ENCODE measurements at places on chromosomes 6 and 20.

- DNase-seq: no peak
Measured at GRCh38 chr20:53852691-53853090, 217.7 kb downstream of the BCAS1 start.

DNA sequence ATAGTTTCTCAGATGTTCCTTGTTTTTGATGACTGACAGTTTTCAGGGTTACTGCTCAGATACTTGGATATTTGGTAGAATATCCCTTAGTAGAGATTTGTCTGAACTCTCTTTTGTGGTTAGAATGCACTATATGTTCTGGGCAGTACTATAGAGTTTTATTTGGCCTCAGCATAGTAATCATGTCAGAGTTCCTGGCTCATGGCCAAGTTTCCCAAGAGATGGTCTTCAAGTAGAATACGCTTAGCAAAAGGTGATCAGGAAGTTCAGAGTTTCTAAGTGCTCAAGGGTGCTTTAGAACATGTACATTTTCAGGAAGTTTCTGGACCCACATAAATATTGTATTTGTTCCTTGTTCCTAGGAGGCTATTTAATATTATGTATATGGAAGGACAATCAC is 1209.7 kb upstream of the GJE1 start:
- no peak for DNase-seq

- DNase-seq: no peak
Measured at GRCh38 chr6:78251931-78252330, 599.1 kb downstream of the MEI4 start.

DNA sequence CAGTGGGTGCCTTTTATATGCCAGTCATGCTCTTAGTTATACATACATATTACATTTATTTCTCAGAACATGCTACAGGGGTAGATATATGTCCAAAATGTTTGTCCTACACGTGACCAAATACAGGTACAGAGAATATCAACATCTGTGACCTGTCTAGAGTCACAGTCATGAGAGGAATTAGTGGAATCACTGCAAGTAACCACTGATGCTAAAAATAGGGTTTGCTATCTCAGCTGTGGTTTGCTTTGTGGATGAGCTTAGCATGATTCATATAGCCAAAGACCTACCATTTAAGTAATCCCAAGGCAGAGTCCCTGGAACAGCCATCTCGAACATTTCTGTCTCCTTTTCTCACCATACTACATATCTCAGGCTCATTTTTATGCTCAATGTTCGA is 32.3 kb downstream of the GSTA3 start:
- no peak for DNase-seq

DNA sequence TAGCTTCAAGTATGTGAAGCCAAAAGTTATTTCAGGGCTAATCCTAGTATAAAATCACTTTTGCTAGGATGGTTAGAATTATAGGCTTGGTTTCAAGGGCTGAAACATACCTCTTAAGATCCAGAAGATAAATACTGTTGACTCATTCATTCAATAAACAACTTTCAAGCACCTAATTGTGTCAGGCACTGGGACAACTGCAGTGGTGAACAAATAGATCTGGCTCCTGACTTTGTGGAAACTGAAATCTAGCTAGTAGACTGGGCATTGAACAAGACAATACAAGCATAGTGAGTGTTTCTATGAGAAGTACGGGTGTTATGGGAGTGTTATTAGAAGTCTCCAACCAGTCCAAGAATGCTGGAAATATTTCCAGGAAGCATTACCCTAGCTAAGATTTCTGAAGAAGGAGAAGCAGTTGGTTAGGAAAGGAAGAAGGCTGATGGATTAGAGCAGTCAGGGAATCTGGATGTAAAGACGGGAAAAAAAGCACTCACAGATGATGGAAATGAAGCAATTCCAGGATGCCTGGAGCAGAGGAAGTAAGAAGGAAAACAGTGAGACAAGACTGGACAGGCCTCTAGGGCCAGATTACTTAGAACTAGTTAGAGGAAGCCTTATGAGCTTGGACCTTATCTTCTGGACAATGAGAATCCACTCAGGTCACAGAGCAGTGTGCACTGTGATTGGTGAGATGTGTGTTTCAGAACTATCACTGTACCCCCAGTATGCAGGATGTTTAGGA is 132.6 kb upstream of the RAB32 start:
- DNase-seq: no peak

GRCh38 chr6:131949909-131950766 is 1.0 kb downstream of the CCN2 start:
- DNase-seq: peak; percentile 33

DNA sequence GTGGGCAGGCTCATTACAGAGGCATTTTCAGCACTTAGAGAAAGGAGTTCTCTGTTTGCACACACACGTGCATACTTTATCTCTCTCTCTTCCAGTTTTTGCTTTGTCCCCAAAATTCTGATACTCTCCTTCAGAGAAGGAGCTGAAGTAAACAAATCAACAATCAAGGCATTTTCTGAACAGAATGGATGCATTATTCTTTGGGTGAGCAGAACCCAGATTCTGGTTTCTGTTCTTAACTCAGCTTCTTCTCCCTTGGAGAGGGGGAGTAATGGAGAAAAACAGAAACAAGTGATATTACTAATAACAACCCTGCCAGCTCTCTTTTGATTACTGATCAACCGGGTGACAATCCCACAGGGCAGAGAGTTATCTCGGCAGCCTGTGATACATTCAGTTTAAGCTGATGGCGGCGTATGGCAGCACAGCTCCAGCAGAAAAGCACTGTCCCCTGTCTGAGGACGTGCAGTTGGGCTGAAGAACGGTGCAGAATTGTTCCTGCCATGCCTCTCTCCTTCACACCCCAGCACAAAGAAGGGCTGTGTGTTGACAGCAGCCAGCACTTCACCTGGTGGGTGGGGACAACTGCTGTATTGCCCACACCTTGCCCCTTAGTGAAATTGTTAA is 47.3 kb upstream of the SASH1 start:
- DNase-seq: no peak

- DNase-seq: no peak
Measured at GRCh38 chr6:73644030-73644429, 9.8 kb downstream of the SLC17A5 start.

DNA sequence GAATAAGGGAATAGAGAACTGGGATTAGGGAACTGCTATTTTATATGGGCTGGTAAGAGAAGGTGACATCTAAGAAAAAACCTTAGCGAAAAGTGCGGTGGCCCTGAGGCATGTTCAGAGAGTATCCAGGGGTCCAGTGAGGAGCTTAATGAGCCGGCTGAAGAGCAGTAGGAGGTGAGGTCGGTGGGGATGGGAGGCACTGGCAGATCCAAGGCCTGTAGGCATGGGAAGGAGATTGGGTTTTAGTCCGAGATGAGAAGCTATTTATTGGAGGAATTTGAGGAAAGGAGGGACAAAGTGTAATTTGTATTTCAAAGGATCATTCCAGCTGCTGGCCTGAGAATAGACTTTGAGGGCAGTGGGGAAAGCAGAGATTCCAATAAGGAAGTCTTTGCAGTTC is 123.8 kb downstream of the QKI start:
- no peak for DNase-seq

DNA sequence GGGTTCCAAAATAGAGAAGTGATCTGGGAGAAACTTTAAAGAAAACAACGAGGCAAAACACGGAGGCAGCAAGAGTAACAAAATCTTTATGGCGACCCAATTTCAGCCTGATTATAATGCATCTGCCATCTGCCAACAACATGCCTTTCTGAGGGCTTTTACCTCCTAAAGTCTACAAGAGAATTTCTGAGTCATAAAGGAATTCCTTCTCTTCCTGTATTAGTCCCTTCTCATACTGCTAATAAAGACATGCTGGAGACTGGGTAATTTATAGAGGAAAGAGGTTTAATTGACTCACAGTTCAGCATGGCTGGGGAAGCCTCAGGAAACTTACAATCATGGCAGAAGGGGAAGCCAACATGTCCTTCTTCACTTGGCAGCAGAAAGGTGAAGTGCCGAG is 226.6 kb downstream of the HACE1 start:
- no peak for DNase-seq

- no peak for DNase-seq
Measured at GRCh38 chr6:89387516-89388201, 24.4 kb downstream of the RRAGD start.

DNA sequence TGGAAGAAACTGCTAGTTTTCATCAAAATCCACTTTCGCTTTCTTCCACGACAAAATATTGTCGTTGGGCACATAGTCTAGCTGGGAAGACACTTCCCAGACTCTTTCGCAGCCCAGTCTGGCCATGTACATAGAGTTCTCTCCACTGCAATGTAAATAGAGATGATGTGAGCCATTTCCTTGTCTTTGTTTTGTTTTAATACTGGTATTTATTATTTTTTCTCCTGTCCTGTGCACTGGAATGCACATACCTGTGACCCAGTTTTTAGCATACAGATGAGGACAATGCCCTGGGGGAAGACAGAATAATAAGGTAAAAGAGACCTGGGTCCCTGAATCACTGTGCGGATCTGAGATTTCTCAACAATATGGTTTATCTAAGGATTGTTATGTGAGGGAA is 149.5 kb upstream of the BMP5 start:
- no peak for DNase-seq

DNA sequence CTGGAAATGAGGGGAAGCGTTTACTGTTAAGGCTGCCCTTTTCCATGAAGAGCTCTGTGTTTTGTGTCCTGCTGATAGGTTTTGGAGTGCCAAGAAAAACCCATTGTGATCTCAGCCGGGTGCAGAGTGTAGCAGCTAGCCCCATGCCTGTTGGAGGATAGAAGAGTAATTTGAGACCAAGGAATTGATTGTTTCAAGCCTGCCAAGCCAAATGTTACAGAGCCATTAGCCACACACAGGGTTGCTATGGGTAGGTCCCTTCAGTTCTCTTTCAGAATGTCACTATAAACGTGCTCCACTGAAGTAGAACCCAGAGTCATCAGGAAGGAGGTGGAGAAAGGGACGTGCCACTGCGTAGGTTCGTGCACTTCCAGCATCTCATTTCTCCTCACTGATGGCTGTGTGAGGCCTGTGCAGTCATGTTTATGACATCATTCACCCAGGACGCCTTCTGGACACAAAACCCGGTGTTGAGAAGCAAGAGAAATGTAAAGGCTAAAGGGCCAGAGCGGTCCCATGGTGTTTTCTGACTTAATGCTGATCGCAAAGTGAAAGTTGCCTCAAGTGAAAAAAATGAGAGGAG is 6.6 kb downstream of the GMPR start:
- peak; percentile 93 for DNase-seq

- peak; percentile 61 for DNase-seq
Measured at GRCh38 chr6:13395272-13396237, 67.2 kb upstream of the TBC1D7 start.

DNA sequence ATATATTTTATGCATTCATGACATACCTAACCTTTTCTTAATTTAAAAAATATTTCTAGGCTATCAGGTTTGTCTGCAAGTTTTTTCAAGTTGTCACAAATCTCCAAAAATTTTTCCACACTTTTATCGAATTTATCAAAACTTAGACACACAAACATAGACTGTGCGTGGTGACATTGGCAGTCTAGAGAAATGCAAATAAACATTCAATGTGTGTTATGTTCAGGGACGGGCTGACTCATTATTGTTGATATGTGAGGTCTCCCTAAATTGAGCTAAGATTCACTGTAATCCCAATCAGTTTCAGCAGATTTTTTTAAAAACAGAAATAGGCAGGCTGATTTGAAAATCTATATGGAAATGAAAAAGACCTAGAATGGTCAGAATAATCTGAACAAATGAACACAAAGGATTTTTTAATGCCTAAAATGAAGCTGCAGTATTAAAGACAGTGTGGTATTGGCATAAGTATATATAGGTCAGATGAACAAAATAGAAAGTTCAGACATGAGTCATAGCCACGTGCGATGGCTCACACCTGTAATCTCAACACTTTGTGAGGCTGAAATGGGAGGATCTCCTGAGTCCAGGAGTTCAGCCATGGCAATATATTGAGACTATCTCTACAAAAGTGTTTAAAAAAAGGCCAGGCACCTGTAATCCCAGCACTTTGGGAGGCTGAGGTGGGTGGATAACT is 19.2 kb downstream of the BLTP3A start:
- no peak for DNase-seq

DNA sequence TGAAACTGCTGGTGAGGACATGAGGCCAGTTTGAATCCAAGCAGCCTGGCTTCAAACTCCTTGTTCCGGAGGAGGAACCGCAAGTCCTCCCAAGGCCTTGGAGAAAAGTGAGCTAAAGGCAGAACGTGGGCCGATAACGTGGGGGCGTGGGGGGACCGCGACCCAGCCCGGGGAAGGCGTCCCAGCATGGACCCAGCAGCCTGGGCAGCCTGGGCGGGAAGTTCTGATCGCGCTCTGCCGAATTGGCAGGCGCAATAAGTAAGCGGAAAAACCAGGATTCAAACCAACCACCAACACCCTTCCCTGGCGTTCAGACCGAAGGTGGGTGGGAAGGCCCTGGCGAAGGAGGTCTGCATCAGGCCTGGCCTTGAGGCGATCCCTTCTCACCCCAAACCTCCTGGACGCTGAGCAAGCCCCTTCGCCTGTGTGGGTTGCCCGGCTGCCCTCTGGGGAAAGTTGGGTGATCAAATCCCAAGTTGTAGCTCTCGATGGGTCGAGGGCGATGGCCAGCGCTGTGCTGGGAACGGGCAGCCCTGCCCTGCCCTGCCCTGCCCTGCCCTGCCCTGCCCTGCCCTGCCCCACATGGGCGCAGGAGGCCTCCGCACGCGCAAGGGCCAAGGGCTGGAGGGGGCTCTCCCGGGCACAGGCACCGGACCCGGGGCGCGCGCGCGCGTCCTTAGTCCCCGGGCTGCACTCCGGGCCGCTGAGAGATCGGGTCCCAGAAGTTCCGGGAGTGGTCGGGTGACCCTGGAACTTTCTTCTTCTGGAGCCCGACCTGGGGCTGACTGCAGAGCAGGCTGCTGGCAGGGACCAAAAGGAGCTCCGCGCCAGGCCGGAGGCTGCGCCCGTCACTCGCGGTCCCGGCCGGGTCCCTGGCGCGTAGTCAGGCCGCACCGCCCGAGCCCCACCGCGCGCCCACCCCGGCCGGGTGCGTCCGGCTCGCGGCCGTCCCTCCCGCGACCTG is 637 bp upstream of the SLC22A3 start:
- no peak for DNase-seq
